Ascending aorta (tissue), 2 donors: ENCODE measurements at places on chromosomes 7 and 10. TPM values are rescaled to one million over a fixed set of nuclear protein-coding genes. Genes with fewer than 3 reads are reported as not detected.

GRCh38 chr10:86599729-86600128 is 54.6 kb upstream of the OPN4 start:
- H3K36me3 ChIP-seq: no peaks in the 10 kb centered on the region
- no peak overlapping the region for H3K27ac ChIP-seq
- H3K4me3 ChIP-seq: no peak overlapping the region
- no peaks in the 10 kb centered on the region for H3K27me3 ChIP-seq
- no peaks in the 10 kb centered on the region for H3K4me1 ChIP-seq
- peak; percentile 34 for DNase-seq

GRCh38 chr7:150324373-150324961 is 1.1 kb upstream of the ACTR3C start:
- H3K27me3 ChIP-seq: no peaks in the 10 kb centered on the region
- no peak overlapping the region for H3K27ac ChIP-seq
- H3K4me3 ChIP-seq: peak overlapping the region; percentile 65
- H3K4me1 ChIP-seq: peaks cover 9% of the 10 kb centered on the region

DNA sequence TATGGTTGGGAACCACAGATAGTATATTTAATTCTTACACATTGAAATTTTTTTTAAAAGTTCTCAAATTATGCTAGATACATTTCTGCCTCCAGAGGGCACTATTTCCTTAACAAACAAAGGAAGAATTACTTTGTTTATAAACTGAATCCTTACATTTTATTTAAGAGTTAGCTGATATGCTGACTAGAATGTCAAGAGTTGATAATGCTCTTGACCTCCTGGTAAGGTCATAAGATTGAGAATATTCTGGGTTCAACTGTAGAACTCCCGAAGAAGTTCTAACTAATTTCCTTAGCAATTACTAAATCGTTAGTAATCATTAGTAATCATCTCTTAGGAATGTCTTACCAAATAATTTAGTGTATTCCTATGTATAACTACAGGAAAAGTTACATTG is 95.3 kb upstream of the CYP26C1 start:
- H3K4me3 ChIP-seq: no peak overlapping the region
- no peaks in the 10 kb centered on the region for H3K4me1 ChIP-seq
- H3K36me3 ChIP-seq: peaks cover 2% of the 10 kb centered on the region

- DNase-seq: peak; percentile 11
- H3K27me3 ChIP-seq: no peaks in the 10 kb centered on the region
- peaks cover under 1% of the 10 kb centered on the region for H3K36me3 ChIP-seq
- peak overlapping the region; percentile 93 for H3K4me3 ChIP-seq
- H3K4me1 ChIP-seq: no peaks in the 10 kb centered on the region
- H3K27ac ChIP-seq: peak overlapping the region; percentile 95
Measured at GRCh38 chr10:33334805-33335550, 511 bp upstream of the NRP1 start.

SPDYE9 gene
- total RNA-seq: not detected

KNDC1 gene
- 0.21 TPM for total RNA-seq

SFRP5 gene
- not detected for total RNA-seq

NEUROG3 gene
- total RNA-seq: not detected

HTR7 gene
- 1.8 TPM for total RNA-seq

AGR2 gene
- total RNA-seq: not detected

TCAF2 gene
- 0.64 TPM for total RNA-seq
